Femur (tissue), 1 donor: ENCODE measurements at places on chromosomes 2 and 18.
A peak's percentile ranks its signal among the peaks of the same experiment; 100 is the strongest.

GRCh38 chr18:7987284-7987976 is 420.3 kb downstream of the PTPRM start:
- DNase-seq = no peak

GRCh38 chr2:105427485-105427884 is 28.6 kb upstream of the FHL2 start:
- no peak for DNase-seq

DNA sequence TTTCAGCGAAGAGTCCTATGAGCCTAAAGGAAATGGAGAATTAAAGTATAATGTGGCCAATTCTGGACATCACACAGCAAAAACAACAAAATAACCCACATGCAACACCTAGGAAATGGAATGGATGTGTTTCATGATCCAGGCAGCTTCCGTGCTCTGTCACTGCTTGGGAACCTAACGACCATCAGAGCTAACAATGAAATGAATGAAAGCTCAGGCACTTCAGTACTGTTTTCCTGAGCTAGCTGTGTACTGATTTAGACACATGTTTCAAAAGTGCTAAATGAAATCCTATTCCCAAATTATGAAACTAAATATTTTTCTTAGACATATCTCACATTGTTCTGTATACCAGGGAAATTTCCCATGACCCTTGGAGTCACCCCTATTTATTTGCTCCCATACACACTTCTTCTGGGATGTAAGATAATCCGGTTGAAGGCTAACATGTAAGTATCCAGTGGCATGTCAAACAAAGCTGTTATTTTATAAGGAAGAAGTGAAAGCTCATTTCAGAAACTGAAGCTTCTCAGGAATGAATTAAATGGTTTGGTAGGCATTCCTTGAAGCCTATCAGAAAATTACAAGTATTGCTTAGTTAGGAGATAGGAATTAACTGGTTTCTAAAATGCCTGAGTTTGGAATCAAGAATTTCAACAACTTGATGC is 108.5 kb upstream of the RND3 start:
- no peak for DNase-seq

- no peak for DNase-seq
Measured at GRCh38 chr2:36197181-36197971, 158.2 kb upstream of the CRIM1 start.

GRCh38 chr2:150339951-150340350 is 147.5 kb downstream of the RND3 start:
- no peak for DNase-seq

DNA sequence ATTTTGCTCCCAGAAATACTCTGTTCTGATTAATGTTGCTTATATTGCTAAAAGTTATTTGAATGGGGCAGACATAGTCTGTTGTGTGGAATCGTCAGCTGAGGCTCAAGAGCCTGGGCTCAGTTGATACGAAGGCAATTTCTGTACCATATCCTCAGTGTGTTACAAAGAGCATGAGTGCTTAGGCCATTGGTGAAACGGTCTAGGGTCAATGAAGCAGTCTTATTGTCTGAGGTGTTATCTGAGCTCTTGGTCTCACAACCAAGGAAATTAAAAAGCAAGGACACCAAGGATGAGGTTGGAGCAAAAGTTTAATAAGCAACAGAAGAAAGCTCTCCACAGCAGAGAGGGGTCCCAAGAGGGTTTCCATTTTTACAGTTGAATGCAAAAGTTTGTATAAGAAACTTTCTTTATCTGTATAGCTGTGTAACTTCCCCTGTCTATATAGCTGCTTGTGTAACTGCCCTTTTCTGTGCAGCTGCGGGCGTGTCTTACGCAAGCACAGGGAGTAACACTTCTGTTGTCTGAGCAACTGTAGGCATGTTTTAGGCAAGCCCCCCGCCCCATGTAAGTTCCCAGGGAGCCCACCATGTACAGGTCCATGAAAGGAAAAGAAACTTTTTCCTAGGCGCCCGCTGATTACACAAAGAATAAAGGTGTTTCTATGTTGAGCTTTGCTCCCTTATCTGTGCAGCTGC is 40.6 kb upstream of the DSC1 start:
- DNase-seq = peak; percentile 39

- no peak for DNase-seq
Measured at GRCh38 chr2:198441901-198442300, 637.5 kb downstream of the PLCL1 start.

DNA sequence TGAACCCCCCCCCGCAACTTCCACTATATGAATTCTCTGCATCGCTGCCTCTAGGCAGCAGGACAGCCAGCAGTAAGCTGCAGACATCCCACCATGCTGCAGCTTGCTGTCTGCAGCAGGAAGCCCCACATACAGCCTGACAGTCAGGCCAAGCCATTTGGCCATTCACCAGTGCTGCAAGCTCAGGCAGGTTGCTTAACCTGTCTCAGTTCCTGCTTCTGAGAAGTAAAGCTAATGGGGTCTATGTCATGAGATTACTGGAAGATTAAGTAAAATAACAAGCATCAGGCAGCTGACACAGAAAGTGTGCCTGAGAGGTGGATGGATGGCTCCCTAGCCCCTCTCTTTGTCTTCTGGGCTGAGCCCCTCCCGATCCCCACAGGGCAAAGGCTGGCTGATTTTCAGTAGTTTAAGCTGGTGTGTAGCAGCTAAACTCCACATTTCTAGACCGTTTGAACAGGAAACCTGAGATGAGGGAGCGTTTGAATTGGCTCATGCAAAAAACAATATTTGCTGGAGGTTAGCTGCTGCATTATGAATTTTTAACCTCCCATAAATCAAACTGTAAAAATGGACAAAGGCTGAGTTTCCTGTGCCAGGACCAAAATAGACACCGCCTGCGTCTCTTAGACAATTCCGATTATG is 193.8 kb upstream of the ARL4C start:
- DNase-seq = peak; percentile 48

GRCh38 chr18:57210716-57211411 is 64.0 kb downstream of the BOD1L2 start:
- no peak for DNase-seq

- DNase-seq = no peak
Measured at GRCh38 chr2:147375073-147375472, 469.8 kb upstream of the ACVR2A start.

DNA sequence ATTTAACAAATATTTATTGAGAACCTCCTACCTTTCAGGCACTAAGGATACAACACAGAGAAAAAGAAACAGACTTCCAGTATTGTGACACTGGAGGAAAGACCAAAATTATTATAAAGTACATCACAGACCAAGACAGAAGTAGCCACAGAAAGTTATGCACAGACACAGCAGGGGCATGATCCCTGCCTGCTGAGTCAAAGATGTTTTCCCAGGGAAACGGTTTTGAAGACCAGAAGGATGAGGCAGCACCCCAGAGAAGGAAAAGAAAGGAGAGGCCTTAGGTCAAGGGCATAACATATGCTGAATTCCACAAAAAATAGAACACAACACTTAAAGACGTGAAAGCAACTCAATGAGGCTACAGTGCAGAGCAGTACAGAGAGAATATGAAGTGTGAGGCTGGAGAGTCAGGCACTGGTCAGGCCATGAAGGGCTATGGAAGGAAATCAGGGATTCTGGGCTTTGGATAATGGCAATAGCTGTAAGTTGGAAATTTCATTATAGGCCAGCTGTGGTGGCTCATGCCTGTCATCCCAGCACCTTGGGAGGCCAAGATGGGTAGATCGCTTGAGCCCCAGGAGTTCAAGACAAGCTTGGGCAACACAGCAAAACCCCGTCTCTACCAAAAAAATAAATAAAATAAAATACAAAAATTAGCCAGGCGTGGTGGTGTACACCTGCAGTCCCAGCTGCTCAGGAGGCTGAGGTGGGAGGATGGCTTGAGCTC is 8.2 kb downstream of the ADAM17 start:
- DNase-seq = no peak

- DNase-seq = no peak
Measured at GRCh38 chr2:230957756-230958391, 32.8 kb upstream of the GPR55 start.
